Dorsolateral prefrontal cortex (tissue), 122 donors: ENCODE measurements at places on chromosomes 2 and 18. TPM values are rescaled to one million over a fixed set of nuclear protein-coding genes. Genes with fewer than 3 reads are reported as not detected.

TM4SF20 gene
- total RNA-seq = 1.1 TPM

XIRP2 gene
- total RNA-seq = not detected

GPAT2 gene
- total RNA-seq = 2.0 TPM

OR6B2 gene
- not detected for total RNA-seq

AKAIN1 gene
- total RNA-seq = not detected

G6PC2 gene
- total RNA-seq = not detected

MDH1B gene
- total RNA-seq = 8.9 TPM

ZBTB14 gene
- total RNA-seq = 17.6 TPM

NPAS2 gene
- 68.0 TPM for total RNA-seq

IL1A gene
- total RNA-seq = 0.63 TPM

LHCGR gene
- not detected for total RNA-seq
